ENCODE measurements at places on chromosomes 13 and 19.

DNA sequence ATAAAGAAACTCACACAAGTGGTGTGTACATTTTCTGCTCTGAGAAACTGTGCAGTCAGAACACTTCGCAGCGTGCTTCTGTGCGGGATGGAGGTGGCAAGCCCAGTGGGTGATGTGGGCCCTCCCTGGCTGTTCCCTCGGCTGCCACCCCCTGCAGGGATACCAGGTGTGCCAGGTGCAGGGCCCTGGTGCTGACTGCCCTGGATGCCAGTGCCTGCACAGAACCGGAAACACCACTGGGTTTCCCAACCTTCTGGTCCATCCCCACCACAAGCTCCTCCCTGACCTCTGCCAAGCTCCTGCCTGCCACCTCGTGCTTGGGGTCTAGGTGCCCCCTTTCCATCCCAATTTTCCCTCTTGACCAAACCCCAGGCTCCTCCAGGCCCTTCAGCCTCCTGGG, 81.9 kb upstream of the MCF2L start:
- DNase-seq: no peak

GRCh38 chr19:2629491-2630351, 72.8 kb downstream of the GNG7 start:
- DNase-seq: no peak

DNA sequence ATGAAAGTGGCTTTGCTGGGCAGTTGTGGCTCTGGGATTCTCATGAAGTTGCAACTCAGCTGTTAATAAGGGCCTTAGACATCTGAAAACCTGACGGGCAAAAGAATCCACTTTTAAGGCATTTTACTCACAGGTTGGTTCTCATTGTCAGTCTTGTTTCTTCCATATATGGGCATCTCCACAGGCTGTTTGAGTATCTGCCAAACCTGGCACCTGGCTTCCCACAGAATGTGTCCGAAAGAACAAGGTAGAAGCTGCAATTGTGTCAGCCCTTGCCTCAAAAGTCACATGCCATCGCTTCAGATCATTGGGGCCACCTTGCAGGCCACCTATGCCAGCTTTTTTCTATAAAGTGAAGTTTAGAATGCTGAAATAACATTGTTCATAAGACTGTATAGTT, 102.4 kb downstream of the KCTD12 start:
- DNase-seq: no peak

DNA sequence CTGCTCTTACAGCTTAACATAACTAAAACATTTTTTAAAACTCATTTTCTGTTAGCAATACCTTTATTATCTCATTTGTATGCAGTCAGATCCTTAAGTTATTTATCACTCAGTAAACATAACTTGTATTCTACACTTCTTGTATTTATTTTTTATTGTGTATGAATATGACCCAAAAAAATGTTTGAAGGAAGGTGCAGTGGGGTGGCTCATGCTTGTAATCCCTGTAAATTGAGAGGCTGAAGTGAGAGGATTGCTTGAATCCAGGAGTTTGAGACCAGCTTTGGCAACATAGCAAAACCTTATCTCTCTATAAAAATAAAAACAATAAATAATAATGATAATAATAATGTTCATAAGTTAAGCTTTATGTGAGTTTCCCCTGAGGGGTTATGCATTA, 1004.8 kb downstream of the SLITRK5 start:
- DNase-seq: no peak

DNA sequence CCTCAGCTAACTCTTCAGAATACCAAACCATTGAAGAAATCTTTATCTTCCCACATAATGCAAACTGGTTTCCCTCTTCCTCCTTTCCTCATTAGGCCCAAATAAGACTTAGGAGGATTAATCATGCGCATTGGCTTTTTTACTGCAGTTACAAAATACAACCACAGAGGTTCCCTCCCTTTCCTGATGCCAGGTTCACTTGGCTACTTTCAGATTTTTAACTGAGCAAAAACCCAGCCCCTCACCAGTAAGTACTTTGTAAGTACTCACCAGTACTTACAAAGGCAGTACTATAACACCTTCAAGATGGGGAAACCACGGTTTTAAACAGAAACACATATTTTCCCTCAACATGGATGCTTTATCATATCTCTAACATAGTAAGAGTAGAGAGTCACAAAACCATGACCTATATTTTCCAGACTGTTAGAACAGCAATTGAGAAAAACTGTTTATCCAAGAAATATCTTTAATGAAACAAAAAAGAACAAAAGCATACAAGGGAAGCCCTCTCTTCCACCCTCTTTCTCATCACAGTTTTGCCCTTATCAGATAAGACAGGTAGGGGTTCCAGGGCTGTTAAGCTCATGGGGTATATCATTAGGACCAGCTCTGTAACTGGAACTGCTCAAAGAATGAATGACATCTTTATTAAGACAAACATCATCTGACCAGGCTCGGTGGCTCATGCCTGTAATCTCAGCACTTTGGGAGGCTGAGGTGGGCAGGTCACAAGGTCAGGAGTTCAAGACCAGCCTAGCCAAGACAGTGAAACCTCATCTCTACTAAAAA, 12.7 kb downstream of the FOXO1 start:
- no peak for DNase-seq

DNA sequence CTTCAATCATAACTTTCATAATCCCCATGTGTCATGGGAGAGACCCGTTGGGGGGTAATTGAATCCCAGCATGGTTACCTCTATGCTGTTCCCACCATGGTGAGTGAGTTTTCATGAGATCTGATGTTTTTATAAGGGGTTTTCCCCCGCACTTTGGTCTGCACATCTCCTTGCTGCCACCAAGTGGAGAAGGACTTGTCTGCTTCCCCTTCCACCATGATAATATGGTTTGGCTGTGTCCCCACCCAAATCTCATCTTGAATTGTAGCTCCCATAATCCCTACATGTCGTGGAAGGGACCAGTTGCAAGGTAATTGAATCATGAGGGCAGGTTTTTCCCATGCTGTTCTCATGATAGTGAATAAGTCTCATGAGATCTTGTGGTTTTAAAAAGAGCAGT, 524.9 kb downstream of the SLITRK5 start:
- no peak for DNase-seq

GRCh38 chr19:19948800-19949199, 48.1 kb downstream of the ZNF93 start:
- DNase-seq: no peak

DNA sequence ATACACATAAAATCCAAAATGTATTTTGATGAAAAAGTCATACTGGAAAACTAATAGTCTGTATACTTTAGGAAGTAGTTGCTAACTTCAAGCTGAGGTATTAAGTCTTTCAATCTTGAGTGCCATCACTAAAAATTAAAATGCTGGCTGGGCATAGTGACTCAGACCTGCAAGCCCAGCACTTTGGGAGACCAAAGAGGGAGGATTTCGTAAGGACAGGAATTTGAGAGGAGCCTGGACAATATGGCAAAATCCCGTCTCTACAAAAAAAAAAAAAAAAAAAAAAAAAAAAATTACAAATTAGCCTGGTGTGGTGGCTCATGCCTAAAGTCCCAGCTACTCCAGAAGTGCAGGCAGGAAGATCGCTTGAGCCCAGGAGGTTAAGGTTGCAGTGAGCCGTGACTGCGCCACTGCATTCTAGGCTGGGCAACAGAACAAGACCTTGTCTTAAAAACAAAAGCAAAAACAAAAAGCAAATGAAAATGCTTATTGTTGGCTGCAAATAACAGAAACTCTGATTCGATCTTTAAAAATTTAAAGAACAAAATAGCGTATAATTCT, 1994.2 kb upstream of the PCDH20 start:
- no peak for DNase-seq
